ENCODE measurements at places on chromosomes 2 and 18.
A peak's percentile ranks its signal among the peaks of the same experiment; 100 is the strongest.

DNA sequence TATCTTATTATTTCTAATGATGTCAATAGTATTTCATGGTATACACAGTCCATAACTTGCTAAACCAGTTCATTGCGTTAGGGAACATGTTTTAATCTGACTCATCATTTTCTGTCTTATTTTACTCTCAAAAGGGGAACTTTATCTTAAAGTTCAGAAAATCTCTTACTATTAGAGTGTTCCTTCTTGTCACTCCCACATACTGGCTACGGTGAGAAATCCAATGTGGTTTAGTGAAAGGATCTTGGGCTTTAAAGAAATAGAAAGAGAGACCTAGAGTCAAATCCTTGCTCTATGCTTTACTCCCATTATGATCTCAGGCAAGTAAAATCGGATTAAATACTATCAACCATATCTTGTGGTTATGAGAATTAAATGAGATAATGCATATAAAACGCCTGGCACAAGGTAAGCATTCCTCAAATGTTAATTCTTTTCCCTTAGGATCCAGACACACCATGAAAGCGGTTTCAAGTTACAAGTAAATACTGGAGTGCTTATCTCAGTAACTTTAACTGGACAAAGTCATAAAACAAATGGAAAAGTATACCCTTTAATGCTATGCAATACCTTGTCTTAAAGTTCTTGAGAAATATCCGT lies 576.0 kb downstream of the ARHGAP15 start:
- no peak for DNase-seq

GRCh38 chr2:176473177-176473576 lies 203.9 kb downstream of the MTX2 start:
- DNase-seq = no peak

DNA sequence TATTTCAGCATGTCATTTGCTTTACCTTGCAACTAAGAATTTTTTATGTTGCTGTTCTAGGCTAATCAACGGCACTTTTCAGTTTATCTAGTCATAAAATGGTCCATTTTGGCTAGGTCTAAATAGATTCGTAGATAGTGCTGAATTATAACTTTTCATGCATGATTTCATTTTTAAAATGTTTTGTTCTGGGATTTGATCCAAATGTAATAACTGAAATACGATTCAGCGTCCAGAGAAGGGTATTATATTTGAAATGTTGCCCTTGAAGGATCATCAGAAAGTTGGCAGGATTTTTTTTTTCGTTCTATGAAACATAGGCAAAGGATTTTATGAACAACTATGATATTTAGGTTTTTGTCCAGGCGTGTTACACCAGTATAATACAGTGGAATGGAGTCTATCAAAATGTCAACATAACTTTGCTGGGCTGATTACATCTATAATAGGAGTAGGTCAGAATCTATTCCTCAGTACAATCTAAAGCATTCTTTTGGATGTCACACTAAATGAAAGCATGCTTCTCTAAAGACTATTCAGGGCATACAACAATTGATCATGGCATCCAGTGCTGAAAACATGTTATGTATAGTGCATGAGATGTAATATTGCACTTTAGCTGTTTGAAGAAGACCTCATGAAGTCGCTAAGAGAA lies 24.8 kb downstream of the TTC27 start:
- peak; percentile 31 for DNase-seq

- no peak for DNase-seq
Observed at GRCh38 chr2:187544371-187545080, 9.7 kb downstream of the TFPI start.

DNA sequence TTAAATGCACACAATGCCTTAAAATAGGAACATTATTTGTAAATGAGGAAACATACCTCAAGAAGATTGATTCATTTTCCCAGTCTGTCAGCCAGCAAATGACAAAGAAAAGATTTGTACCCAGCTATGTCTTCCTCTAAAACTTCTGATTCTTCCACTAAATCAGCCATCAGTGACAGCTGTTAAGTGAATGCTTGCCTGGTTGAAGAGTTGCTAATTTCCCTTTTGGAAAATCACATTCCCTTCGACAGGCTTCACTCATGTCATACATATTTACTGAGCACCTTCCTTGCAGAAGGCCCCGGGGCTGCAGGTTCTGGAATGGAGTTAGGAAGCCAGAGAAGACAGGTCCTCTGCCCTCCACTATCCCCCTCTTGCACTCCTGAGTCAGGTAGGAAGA lies 112.0 kb upstream of the SLC66A3 start:
- no peak for DNase-seq

DNA sequence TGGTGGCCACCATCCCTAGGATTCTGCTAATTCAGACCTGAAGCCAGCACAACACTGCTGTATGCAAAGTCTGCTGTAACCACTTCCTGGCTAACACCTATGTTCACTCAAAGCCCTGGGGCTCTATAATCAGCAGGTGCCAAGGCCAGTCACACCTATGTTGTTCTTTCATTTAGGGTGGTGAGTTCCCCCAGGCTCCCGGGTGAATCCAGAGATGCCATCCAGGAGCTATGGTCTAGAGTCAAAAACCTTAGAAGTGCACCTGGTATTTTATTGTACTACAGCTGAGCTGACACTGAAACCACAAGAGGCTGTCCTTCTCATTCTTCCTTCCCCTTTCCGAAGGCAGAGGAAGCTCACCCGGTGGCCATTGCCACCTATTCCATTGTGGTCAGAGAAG lies 46.2 kb upstream of the CCDC141 start:
- DNase-seq = no peak

DNA sequence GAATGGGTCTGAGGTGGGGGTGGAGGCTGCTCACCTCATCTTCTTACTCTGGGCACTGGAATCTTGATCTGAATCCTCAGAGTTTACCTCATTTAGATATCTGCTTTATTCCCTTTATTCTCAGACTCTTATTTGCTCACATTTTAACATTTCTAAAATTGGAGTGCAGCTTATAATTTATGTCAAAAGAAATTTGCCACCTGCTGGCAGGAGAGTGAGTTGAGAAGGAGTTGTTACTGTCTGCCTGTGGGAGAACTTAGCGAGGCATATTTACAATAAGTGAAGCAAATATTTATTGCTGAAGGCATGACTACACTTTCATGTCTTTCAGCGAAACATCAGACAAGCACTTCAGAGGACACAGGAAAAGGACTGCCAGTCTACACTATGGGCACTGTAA lies 16.4 kb upstream of the KIAA2012 start:
- DNase-seq = no peak

DNA sequence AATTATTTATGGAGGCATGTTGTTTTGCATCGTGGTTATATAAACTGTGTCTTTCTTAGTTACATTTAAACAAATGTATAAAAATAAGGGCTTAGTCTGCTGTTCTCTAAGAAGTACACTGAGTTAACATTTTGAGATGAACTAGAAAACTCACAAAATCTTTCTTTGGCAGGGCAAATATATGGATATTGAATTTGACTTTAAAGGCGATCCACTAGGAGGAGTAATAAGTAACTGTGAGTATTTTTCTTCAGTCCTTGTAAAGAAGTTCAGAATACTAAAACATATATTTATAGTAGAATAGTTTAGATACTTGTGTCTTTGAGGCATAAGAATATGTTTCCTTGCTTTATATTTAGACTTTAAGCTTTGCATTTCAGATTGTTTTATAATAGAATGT lies 104.8 kb downstream of the MYO1B start:
- no peak for DNase-seq

DNA sequence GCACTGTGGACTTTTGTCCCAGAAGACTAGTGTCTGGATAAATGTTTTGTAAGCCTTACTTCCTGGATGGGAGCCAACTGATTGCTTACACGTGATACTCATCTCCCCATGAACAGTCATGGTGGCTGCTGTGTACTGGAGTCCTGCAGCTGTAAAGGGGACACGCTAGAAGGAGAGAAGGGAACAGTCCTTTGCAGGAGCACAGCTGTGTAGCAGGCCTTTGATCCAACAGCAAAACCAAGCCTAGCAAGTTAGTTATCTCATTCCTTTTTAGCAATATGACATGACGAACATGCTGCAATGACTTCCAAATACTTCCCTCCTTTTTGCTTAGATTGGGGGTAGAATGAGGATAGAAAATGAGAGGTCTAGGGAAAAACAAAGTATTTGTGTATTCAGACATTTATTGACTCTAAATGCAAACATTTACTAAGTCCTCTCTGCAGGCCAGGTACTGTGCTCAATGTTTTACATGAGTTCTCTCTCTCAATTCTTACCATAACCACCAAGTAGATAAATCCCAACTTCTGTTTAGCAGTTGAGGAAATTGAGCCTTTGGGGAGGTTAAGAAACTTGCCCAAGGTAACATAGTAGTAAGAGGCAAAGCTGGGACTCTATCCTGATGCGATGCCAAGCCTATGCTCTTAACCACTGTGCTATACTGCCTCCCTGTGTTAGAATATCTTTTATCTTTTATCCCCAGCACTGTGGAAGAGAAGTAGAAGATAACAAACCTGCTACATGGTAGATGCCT lies 55.4 kb upstream of the CD28 start:
- peak; percentile 62 for DNase-seq

DNA sequence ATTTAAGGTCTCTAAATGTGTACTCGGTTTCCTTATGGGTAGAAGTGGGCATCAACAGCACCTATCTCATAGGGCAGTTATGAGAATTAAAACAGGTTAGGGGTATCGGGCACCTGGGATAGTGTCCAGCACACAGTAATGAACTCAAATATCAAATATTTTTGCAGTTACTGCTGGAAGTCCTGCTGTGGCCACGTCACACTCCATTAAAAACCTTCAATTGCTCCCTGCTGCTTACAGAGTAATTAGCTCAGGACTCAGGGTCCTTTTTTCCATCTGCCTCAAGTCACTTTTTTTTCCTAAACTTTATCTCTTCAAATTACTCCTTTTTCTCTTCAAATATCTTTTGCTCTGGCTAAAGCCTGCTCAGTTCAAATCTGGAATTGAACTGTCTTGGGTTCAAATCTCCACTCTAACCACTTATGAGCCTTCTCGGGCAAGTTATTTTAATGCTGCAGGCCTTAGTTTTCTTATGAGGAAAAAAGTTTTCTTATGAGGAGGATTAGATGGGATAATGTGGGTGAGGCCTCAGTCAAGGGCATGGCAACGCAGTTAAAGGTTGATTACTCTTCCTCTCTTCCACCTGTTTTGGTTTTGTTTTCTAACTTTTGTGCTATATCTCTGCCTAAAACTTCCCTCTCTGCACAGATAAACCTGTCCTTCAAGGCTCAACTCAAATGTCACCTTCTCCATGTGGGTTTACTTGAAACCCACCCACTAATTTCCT lies 36.6 kb downstream of the SPRED2 start:
- no peak for DNase-seq

GRCh38 chr2:217953011-217953481 lies 49.7 kb downstream of the TNS1 start:
- no peak for DNase-seq

GRCh38 chr2:240320204-240320993 lies 115.1 kb upstream of the GPC1 start:
- DNase-seq = peak; percentile 46

DNA sequence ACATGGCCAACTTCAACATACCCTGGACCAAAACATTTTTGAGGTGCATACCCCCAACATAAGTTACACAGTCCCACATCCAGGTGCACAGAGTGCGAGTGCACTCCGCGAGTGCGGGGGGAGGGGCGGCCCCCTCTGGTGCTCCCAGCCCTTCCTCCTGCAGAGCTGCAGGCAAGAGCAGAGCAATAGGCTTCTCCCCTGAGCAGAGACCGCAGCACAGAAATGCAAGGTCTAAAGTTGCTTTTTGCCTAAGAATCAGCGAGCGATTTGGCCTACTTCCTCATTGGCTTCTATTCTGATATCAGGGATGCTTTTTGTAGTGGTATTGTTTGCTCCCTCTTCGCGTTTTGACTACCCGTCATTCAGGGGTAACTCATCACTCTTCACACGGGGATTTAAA lies 40.6 kb downstream of the BOLA3 start:
- DNase-seq = no peak

DNA sequence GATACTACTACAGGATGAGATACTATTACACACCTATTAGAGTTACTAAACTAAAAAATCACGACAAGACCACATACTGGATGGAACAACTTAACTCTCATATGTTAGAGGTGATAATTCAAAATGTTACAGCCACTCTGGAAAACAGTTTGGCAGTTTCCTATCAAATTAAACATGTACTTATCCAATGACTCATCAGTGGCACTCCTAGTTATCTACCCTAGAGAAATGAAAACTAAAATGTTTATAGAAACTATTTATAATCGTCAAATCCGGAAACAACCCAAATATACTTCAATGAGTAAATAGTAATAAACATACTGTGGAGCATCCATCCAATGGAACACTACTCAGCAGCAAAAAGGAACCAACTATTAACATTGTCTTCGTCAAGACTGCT lies 137.0 kb upstream of the RBBP8 start:
- no peak for DNase-seq

GRCh38 chr2:23283-23682 lies 23.0 kb downstream of the FAM110C start:
- DNase-seq = no peak

DNA sequence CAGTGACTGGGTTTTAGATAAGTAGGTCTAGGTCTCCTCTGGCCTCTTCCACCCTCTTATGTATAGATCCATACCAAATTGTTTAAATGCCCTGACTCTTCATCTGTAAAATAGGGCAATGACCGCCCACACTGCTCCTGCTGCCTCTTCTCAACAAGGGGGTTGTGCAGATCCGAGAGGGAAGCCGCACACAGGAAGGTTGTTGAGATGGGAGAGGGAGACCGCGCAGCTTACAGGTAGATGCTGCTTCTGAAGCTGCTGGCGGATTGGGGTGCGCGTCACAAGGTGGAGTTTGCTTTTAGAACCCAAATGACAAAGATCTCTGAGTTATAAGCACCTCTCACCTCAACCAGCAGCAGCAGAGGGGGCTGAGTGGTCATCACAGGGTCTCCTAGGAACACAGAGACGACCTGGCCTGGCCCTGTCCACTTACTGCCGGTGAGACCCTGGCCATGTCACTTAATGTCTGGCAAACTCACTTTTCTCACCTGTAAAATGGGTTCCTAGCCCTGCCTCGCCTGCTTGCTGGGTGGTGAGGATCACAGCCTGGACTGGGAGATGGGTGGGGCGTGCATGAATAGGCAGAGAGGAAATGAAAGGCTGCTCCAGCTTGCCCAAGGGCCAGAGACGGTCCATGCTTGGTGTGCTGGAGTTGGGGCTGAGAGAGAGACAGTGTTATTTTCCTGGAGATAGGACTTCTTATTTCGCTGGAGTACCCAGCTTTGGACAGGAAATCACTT lies 251.3 kb downstream of the EIPR1 start:
- no peak for DNase-seq

GRCh38 chr18:54926593-54927325 lies 32.5 kb downstream of the CCDC68 start:
- DNase-seq = peak; percentile 21
